ENCODE measurements at places on chromosomes 1 and 21. TPM values are rescaled to one million over a fixed set of nuclear protein-coding genes. Genes with fewer than 3 reads are reported as not detected.

Gene PADI1
- not detected for total RNA-seq

Gene TRIM45
- 6.6 TPM for total RNA-seq

Gene CNKSR1
- 22.3 TPM for total RNA-seq

DNA sequence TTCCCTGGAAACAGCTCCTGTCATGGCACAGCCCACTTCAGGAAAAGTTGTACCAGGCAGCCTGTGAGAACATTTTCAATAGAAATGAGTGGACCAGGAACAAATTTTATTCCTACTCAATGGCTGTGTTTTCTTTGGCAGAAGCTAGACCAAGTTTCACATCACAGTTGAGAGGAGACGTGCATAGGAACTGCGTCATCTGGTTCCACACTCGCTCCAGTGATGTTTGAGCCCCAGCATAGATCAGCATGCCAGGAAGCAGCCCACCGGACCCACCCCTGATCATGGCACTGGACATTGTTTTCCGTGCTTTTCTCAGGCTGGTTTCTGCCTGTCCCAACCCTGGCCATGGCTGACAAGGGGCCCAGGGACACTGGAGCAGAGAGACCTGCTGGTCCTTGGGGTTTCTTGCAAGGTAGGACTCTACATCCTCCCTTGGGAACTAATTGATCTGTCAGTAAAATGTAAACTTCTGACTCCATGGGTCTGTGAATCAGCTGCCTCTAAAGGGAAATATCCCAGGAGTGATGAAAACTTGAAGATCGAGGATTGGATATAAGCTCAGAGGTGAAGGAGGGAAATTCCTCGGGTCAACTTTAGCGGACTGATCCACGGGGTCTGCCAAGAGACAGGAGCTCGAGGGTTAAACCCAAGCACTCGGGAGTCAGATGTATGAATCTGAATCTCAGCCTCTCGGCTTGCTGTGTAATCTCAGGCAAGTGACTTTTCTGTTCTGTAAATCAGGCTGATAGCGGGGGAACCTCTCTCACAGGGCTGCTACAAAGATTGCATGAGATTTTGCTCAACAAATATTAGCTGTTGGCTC lies 35.7 kb downstream of the NEK2 start:
- no peak overlapping the region for H3K27ac ChIP-seq
- no peaks in the 10 kb centered on the region for H3K36me3 ChIP-seq
- H3K4me3 ChIP-seq = no peak overlapping the region
- DNase-seq = no peak
- H3K4me1 ChIP-seq = no peaks in the 10 kb centered on the region
- no peaks in the 10 kb centered on the region for H3K27me3 ChIP-seq

DNA sequence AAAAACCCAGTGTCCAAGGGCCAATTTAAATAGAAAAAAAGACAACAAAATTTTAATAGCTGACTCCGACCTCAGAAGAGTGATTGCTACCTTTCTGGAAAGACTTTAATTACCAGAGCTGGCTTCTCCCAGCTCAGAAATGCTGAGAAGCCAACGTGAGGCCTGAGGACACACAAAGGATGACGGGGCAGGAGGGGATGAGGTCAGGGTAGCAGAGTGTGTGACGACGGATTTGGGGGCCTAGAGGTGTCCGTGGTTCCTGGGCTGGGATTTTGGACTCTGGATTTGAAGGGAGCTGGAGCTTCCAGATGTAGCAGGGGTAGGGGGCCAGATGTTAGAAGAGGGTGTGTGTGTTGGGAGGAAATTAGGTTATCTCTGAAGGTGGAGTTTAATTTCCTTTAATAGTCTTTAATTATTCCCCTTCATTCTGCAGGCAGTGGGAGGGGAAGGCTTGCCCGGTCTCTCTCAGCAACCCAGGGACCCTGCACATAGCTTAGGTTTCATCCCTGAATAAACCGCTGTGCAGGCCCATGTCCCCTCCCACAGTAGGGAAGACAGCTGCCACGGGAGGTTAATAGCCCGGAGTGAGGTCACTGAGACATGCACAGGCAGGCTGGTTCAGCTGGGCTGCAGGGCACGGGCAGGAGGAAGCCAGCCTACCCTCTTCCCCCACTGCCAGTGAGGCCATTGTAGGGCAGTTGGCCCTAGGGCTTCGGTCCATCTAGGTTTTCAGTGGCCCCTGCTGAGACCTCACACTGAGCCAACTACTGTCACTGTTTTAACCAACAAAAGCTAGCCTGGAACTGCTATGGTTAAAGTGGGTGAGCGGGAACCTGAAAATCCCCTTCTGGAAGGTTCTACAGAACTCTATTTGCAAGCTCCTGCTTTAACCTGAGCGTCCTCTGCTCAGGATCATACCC lies 3.8 kb upstream of the PADI3 start:
- H3K36me3 ChIP-seq = no peaks in the 10 kb centered on the region
- no peak overlapping the region for H3K4me3 ChIP-seq
- DNase-seq = no peak
- no peaks in the 10 kb centered on the region for H3K4me1 ChIP-seq
- no peak overlapping the region for H3K27ac ChIP-seq
- no peaks in the 10 kb centered on the region for H3K27me3 ChIP-seq

- DNase-seq = no peak
- no peaks in the 10 kb centered on the region for H3K27me3 ChIP-seq
- no peak overlapping the region for H3K27ac ChIP-seq
- H3K4me1 ChIP-seq = no peaks in the 10 kb centered on the region
- H3K4me3 ChIP-seq = no peak overlapping the region
These were observed 43.7 kb downstream of the FMO3 start for GRCh38 chr1:171134204-171134923.

DNA sequence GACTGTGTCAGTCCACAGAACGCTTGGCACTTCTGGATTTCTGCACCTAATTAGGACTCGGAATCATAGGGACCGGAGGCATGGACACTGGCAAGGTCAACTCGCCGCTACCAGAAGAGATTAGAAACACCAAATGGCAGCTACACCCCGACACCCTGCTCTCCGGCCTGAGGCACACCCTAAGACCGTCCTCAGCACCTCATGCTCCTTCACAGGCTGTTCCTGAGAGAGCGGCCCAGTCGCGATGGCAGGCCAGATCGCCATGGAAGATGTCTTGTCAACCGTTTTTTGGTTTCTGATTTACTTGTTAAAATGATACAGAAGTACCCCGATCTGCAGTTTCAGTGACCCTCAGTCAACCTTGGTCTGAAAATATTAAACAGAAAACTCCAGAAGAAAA lies 46.8 kb downstream of the NPHP4 start:
- H3K36me3 ChIP-seq = no peaks in the 10 kb centered on the region
- no peak overlapping the region for H3K27ac ChIP-seq
- no peaks in the 10 kb centered on the region for H3K27me3 ChIP-seq
- no peaks in the 10 kb centered on the region for H3K4me1 ChIP-seq
- DNase-seq = no peak
- H3K4me3 ChIP-seq = no peak overlapping the region

Measured in breast epithelium (tissue), 4 donors.